Hematopoietic multipotent progenitor cell (in vitro differentiated cells): ENCODE measurements at places on chromosomes 7 and 10. TPM values are rescaled to one million over a fixed set of nuclear protein-coding genes. Genes with fewer than 3 reads are reported as not detected.
A peak's percentile ranks its signal among the peaks of the same experiment; 100 is the strongest.

- DNase-seq: no peak
These were observed 57.9 kb downstream of the GATA3 start for GRCh38 chr10:8112230-8112905.

The LIPN gene
- total RNA-seq: not detected

GRCh38 chr7:150934045-150934766 is 43.9 kb downstream of the KCNH2 start:
- no peak for DNase-seq

GRCh38 chr7:147033641-147034040 is 917.0 kb downstream of the CNTNAP2 start:
- DNase-seq: no peak

GRCh38 chr7:957418-958220 is 3.1 kb upstream of the ADAP1 start:
- no peak for DNase-seq

DNA sequence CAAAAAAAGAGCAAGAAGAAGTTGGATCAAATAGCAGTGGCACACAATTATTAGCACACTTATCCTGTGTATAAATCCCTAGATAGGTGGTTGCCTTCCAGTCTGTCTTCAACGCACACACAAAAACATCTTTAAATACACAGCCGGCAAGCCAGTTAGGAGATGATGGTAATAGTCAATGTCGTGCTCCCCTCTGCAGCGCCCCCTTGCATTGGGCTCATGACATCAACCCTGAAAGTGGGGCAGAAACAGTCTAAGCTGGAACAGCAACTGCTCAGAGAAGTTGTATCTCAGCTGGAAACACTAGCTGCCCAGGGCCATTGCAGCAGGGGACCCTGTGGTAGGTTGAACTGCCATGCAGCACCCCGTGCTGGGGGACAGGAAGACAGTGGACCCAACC is 179.5 kb upstream of the YAE1 start:
- no peak for DNase-seq

DNA sequence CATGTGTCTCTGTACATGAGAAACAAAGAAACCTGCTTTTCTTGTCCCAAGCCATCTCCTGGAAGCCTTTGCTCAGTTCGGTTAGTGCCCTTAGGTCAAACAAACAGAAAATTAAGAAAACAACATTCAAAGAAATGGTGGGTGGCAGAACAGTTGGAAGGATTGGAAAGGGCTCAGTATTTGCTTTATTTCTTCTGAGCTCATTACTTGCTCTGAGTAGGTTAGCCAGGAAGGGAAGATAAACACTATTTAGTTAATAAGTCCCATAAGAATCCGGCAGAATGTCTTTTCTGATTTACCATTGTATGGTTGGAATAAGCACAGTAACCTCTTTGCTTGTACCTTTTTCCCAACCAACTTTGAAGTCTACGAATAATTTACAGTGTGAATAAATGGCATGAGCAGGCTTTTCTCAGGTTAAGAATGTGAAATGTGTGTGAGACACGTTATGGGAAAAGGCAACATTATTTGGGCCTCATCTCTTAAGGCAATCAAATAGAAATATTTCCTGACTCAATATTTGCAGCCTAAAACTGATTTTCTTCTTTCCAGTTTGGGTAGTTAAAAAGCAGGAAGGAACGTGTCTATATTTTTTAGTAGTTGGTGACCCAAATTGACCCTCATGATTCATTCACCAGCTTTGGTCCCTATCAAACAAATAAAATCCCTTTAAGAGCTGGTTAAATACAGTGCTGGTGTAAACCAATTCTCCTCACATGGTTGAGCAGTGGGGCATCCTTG is 158.5 kb downstream of the DKK1 start:
- no peak for DNase-seq

The CADPS2 gene
- total RNA-seq: under 0.01 TPM

The LAMB1 gene
- 0.27 TPM for total RNA-seq

The AGR2 gene
- 0.27 TPM for total RNA-seq

DNA sequence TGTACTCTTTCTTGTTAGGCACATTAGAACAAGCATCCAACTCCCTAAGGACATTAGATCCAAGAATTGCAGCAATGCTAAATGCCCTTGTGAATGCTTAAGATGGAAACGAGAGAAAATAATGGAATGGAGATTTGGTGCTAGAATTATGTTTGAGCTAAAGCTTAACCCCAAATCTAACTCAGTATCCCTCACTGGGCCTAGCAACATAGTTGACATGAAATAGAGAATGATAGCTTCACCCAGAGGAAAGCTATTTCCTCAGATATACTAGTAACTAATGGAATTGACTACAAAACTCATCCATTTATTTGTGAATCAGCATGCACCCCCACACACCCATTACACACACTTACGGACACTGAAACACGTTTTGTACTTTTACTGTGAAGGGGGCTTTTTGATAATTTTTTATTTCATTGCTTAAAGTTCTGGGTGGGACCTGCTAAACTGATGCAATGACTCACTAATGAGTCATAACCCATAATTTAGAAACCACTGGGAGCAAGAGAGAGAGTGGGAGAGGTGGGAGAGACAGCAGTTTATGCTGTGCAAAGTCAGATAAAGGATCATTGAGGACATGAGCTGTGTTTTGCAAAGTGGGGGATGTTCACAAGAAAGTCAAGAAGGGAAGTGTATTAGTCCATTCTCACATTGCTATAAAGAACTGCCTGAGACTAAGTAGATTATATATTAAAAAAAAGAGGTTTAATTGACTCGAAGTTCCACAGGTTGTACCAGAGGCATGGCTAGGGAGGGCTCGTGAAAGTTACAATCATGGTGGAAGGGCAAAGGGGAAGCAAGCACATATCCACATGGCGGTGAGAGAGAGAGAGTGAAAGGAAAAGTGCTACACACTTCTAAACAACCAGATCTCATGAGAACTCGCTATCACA is 382.7 kb downstream of the SFMBT2 start:
- DNase-seq: peak; percentile 21

GRCh38 chr7:48052748-48053147 is 17.4 kb downstream of the C7orf57 start:
- no peak for DNase-seq

The TRIM50 gene
- not detected for total RNA-seq

GRCh38 chr10:123346581-123346980 is 192.4 kb downstream of the BUB3 start:
- no peak for DNase-seq

- DNase-seq: no peak
These were observed 280.9 kb upstream of the FZD8 start for GRCh38 chr10:35922876-35923600.

GRCh38 chr7:103574576-103574975 is 128.6 kb upstream of the SLC26A5 start:
- DNase-seq: no peak

DNA sequence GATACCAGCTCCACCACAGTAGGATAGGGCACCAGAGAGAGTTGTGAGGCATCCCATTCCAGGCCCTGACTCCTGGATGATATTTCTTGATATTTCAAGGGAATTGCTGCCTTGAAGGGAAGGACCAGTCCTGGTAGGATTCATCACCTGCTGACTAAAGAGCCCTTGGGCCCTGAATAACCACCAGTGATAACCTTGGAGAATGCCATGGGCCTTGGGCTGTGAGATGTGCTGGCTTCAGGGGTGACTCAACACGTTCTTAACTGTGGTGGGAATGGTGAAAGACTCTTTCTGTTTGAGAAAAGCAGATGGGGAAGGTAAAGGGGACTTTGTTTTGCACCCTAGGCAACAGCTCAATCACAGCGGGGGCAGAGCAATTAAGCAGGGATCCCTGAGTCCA is 21.4 kb upstream of the ASZ1 start:
- DNase-seq: no peak

The PHYHIPL gene
- total RNA-seq: under 0.01 TPM
